ENCODE measurements at places on chromosomes 1 and 21. TPM values are rescaled to one million over a fixed set of nuclear protein-coding genes. Genes with fewer than 3 reads are reported as not detected.

DNA sequence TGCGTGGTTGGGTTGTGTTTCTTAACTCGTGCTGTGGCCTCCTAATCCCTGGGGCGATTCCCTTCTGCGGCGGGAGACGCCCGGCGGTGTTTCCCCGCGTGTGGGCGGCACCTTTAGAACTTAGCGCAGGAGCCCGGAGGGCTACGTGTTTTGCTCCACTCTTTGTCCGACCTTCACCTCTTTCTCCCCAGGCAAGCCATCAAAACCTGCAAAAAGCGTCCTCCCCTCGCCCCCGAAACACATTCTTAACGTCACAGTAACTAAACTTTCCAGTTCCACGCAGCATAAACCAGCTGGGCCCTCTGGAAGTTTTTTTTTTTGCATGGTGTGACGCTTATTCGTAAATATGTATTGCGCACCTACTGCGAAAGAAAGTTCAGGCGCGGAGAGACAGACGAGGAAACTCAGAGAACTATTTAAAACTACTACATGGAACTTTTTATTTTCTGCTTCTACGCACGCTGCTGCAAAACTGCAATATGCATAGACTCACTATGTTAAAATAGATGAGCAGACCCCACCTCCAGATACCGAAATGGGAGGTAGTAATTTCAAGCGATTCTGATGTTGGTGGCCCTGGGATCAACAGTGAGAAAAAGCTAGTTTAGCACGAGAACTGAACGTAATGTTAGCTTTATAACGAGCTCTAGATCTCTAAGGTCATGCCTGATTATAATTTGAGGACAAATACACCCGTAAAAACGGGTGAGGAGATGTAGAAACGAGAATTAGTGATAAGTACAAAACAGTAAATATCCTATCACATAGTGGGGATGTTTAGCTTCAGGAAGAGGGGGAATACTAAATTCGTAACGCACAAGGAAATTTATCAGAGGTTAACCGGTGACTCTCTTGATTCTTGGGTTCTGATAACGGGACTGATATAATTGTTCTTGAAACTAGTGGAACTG is 920 bp downstream of the MTR start:
- peak overlapping the region; percentile 63 for H3K27ac ChIP-seq
- H3K27me3 ChIP-seq = no peaks in the 10 kb centered on the region
- H3K4me3 ChIP-seq = peak overlapping the region; percentile 73
- no peak for DNase-seq
- no peaks in the 10 kb centered on the region for H3K36me3 ChIP-seq

DNA sequence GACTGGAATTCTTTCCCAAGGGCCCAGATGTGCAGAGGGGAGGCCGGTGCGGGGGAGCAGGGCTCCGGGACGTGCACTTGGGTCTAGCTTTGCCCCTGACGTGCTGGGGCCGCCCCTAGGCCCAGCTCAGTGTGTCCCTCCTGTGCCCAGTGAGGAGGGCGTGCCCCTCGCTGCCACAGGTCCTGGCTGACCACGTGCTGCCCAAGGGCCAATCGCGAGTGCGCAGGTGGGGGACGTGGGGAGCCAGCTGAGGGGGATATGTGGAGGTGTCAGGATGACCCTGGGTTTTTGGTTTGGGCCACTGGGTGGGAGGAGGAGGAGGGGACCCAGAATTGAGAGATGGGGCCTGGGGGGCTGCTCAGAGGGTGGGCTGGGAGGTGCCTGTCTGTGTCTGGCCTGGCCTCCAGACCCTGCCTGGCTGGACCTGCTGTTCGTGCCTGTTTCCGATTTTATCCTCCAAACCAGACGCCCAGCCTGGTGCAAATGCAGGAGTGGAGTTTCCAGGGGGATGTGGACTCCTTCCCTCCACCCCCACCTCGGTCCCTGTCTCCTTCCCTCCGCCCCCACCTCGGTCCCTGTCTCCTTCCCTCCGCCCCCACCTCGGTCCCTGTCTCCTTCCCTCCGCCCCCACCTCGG is 6.1 kb upstream of the RNF223 start:
- peaks cover 11% of the 10 kb centered on the region for H3K4me1 ChIP-seq
- no peak for DNase-seq
- H3K36me3 ChIP-seq = peaks cover 41% of the 10 kb centered on the region
- no peak overlapping the region for H3K27ac ChIP-seq
- H3K4me3 ChIP-seq = peak overlapping the region; percentile 19

DNA sequence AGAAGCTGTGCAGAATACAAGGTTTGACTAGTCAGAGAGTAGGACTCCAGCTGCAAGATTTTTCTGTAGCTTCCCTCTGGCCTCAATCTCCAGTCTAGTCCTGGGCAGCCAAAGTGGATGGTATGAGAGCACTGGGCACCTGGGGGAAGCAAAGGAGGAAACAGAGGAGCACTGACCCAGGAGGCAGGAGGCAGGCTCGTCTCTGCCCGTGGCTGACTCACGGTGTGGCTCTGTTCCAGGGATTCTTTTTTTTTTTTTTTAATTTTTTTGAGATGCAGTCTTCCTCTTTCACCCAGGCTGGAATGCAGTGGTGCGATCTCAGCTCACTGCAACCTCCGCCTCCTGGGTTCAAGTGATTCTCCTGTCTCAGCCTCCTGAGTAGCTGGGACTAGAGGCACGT is 4.1 kb upstream of the NPPB start:
- no peaks in the 10 kb centered on the region for H3K36me3 ChIP-seq
- H3K4me1 ChIP-seq = no peaks in the 10 kb centered on the region
- H3K27me3 ChIP-seq = peaks cover 34% of the 10 kb centered on the region
- no peak overlapping the region for H3K4me3 ChIP-seq
- H3K27ac ChIP-seq = no peak overlapping the region

MSH4 gene
- 0.60 TPM for total RNA-seq

TSPAN1 gene
- total RNA-seq = 8.6 TPM

KRTAP19-3 gene
- not detected for total RNA-seq

LIN28A gene
- total RNA-seq = not detected

TDRD10 gene
- 6.7 TPM for total RNA-seq
